ENCODE measurements at places on chromosomes 4 and X.
A peak's percentile ranks its signal among the peaks of the same experiment; 100 is the strongest.

DNA sequence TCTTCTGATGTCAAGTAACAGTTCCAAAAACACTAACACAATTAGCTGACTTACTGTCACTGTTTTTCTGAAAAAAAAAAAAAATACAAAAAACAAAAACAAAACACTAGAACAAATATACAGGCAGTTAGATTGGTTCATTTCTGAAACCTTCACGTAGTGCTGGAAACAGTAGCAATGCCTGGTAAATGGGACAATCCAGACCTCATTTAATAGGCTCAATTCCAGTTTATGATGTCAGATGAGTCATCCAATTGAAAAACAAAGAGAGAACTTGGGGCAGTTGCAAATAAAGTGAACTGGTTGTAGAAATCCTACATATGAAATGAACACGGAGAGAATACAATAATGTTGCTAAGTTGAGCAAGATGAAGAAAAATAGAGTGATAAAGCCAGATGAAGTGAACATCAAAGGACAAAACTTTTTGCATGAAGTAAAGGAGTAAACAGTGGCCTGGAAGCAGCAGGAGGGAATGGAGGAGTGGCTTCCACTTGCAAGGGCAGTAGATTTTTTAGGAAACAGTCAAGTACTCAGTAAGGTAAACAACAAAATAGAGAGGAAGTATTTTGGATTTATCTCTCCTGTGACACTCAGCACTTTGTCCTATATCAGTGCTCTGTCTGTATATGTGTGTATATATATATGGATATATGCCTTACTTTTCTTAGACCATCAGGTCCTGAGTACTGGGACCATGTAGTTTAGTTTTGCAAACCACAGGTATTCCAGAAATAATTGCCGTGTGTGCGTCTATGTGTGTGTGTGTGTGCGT is 39.3 kb upstream of the MAGEA10 start:
- no peak for DNase-seq

DNA sequence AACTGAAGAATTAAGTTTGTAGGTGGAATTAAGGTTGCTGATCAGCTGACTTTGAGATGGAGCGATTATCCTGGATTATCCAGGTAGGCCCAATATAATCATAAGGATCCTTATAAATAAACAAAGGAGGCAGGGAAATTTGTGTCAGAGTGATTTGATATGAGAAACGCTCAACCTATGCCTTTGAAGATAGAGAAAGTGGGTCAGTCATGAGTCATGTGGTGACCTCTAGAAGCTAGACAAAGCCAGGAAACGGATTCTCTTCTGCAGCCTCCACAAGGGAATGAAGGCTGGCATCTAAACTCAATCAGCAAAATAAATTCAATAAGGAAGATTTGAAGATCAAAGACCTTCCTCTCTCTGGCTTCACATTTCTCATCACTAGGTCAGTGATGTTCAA is 41.5 kb upstream of the SMIM10 start:
- no peak for DNase-seq

DNA sequence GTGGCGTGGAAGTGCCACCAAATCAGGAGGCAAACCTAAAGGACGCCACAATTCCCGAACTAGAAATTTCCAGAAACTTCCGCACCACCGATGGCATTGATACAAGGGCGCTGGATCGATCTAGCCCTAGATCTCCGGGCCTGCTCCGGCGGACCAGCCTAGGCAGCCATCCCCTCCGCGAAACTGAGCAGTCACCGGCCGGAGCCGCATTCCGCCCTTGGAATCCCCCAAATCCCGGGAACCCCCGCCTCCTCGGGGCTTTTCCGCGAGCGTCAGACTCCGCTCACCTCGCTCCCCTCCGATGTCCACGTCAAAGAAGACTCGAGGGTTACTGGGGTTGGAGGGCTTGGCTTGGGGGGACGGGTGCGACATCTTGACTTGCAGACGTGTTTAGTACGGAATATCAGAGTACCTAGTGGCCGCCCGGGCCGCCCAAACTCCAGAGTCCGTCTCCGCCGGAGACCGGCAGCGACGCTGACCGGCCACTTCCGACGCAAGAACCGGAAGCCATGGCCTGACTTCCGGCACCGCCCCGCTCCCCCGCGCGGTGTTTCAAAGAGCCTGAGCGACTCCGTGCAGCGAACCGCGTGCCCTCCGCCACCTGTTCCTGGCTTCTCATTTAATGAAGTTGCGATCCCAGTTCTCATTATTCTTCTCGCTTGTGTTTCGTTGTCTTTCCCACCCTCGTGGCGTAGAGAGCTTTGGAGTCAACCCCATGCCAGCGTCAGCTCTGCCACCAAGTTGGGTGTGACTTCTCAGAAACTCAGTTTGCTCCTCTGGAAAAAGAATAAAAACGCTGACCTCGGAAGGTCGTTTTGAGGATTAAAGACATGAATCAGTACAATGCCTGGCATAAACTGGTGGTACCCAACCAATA is at the start of gene PPID:
Gene PPID, minus strand, starts transcription at position 480 of the 877 bp plus-strand sequence. Its CDS starts 108 bp downstream, at position 372.
- DNase-seq: peak; percentile 49

- DNase-seq: no peak
These were observed 11.1 kb downstream of the CENPU start for GRCh38 chr4:184722798-184723197.

GRCh38 chr4:44447563-44448504 is 775 bp downstream of the KCTD8 start:
- DNase-seq: no peak

- no peak for DNase-seq
These were observed 316.1 kb upstream of the EMCN start for GRCh38 chr4:100833906-100834305.

DNA sequence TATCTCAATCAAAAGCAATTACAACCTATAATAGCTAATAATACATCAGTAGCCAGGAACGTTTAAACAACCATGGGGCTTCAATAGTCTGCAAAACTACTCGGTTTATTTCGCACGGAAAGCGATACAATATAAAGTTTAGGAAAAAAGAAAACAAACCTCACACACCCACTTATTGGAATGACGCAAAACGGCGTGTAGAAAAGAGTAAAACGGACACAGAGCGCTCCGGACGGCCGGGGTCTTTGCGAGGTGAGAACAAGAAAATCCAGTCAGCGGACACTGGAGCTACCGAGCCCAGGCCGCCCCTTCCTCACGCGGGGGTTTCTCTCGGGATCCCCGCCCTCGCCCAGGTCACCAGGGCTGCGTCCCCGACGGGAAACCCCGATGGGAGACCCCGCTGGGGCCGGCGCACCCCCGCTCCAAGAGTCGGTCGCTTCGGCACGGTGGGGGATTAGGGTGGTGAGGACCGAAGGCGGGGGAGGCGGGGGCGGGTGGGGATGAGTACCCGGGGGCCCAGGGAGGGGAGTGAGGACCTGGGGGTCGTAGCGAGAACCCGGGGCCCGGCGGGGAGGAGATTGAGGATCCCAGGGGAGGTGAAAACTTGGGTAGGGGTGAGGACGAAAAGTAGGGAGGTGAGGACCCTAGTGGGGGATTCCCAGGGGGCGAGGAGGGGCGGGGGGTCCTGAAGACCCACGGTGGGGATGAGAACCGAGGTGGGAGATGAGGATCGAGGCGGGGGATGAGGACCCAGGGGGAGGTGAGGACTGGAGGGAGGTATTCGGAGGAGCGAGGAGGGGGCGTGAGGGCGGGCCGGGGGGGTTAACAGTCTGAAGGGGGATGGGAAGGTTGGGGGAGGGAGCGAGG is 737 bp downstream of the NELFA start:
- no peak for DNase-seq

GRCh38 chrX:108736509-108737479 is at the start of gene IRS4:
Gene IRS4 (minus strand): TSS chrX:108736563.
- no peak for DNase-seq

Data from GM12878 (cell line).